ENCODE measurements at places on chromosomes 4 and X.
A peak's percentile ranks its signal among the peaks of the same experiment; 100 is the strongest.

- DNase-seq, result no peak
These were observed 26.9 kb downstream of the NKX1-1 start for GRCh38 chr4:1379351-1379781.

- no peak for DNase-seq
These were observed 877.5 kb upstream of the TENM3 start for GRCh38 chr4:181365671-181366070.

DNA sequence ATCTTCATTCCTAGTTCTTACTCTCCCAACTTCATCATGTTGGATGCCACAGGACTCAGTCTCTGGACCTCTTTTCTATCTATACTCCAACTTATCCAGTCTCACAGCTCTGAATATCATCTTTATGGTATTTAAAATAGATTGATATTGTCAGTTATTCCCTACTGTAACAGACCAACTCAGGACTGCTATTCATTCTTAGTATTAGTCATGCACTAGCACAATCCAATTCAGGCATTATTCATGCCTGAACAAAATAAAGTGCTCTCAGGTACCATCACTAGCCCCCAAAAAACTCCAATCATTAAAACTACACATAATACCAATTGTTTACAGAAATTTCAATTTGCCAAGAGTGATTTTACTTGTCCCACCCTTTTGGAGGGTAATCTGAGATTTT lies 37.7 kb downstream of the FRYL start:
- DNase-seq, result no peak

DNA sequence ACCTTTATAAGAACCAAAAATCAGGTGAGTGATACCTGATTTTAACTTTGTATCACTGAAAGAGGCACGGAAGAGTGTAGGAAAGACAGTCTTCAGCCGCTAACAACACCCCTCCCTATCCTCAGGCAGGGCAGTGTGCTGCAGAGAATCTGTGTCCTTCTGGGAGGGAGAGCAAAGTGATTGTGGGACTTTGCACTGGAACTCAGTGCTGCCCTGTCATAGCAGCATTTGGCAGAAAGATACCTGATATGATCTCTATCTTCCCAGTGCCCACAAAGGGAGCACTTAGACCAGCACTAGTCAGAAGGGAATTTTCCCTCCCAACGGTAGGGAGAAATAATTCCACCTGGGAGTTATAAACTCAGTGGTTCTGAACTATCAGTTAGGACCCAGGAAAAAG lies 139.0 kb downstream of the FMR1NB start:
- DNase-seq, result no peak

GRCh38 chr4:173167758-173168395 lies 734 bp upstream of the GALNT7 start:
- peak; percentile 41 for DNase-seq

DNA sequence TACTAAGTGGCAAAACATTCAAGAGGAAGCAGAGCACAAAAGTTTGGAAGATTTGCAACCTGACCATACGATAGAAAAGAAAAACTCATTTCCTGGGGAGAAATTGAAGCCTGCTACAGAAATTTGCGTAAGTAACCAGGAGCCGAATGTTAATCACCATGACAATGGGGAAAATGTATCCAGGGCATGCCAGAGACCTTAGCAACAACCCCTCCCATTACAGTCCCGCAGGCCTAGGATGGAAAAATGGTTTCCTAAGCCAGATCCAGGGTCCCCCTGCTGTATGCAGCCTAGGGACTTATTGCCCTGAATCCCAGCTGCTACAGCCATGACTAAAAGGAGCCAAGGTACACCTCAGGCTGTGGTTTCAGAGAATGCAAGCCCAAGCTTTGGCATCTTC lies 472.2 kb upstream of the KLHL4 start:
- DNase-seq, result no peak

DNA sequence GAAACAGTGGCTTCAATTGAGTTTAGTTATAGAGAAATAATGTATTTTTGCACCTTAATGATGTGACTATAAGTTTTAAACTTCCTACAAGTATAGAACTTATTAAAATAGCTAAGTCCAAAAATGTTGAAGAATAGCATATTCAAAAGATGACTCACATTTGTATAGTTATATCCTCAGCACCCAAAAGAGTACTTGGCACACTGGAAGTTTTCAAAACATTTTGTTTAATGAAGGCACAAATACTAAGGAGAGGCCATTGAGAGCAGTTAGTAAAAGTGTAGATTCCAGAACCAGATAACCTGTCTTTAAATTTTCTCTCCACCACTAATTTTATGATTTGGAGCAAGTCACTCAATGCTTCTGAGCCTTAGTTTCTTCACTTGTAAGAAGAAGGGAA lies 226.9 kb upstream of the MID1 start:
- DNase-seq, result no peak

GRCh38 chrX:151708821-151709220 lies 7.0 kb upstream of the FATE1 start:
- DNase-seq, result no peak

Data from activated CD4-positive, CD25-positive, alpha-beta regulatory T cell treated with anti-CD3 and anti-CD28 coated beads, Interleukin-2, amount 50 U/mL, for 72 hours (primary cell).